Large intestine (tissue), 12 donors: ENCODE measurements at places on chromosomes 5 and 9.

- DNase-seq: no peak
These were observed 24.4 kb downstream of the RNF145 start for GRCh38 chr5:159184858-159185381.

GRCh38 chr9:82271106-82271561 is 282.6 kb downstream of the SPATA31D1 start:
- DNase-seq: no peak

- no peak for DNase-seq
These were observed 3.8 kb upstream of the ORM1 start for GRCh38 chr9:114319147-114319546.

GRCh38 chr5:100188339-100188738 is 346.8 kb upstream of the FAM174A start:
- DNase-seq: no peak

DNA sequence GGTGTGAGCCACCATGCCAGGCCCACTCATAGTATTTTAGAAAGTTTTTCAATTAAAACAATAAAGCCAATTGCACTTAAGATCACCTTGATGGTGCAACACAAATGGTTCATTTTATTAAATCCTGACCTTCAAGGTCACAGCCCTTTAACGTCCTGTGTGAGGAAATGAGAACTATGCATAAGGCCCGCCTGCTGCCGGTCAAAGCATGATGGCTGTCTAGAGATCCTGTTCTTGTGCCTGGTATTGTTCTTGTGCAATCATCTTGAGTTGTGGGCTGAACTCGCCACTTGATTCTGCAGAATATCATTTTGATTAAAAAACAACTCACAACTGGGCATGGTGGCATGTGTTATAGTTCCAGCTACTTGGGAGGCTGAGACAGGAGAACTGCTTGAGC is 43.6 kb upstream of the FBXW11 start:
- DNase-seq: no peak

GRCh38 chr5:92460505-92460904 is 1077.4 kb upstream of the ARRDC3 start:
- DNase-seq: no peak

- DNase-seq: no peak
These were observed 135.4 kb upstream of the CKMT2 start for GRCh38 chr5:81097713-81098112.

GRCh38 chr5:105168806-105169205 is 1606.2 kb upstream of the NUDT12 start:
- DNase-seq: no peak

DNA sequence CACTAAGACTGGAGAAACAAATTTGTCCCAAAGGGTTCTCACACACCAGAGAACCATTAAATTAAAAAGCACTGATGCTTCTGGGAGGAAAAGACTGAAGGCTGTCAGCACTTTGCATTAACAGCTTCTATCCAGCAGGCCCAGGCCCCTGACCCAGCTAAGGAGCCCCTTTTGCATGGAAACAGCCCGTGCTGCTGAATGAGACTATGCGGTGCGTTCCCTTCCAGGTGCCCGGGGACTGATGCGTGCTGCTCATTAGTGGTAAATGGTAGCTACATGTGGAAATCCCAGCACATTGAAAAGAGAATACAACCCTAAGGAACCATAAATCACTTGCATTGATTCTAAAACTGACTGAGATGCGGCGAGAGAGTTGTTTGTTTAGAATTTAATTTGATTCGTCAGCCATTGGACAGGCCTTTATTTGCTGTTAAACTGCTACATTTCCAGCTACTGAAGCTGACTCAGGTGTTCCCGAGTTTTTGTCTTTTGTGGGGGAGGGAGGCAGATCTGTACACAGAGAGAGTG is 351.0 kb upstream of the SLC24A2 start:
- DNase-seq: no peak

- DNase-seq: no peak
These were observed 29.4 kb downstream of the HRH2 start for GRCh38 chr5:175687231-175687701.

GRCh38 chr5:6831678-6832671 is 118.7 kb downstream of the TENT4A start:
- DNase-seq: no peak

DNA sequence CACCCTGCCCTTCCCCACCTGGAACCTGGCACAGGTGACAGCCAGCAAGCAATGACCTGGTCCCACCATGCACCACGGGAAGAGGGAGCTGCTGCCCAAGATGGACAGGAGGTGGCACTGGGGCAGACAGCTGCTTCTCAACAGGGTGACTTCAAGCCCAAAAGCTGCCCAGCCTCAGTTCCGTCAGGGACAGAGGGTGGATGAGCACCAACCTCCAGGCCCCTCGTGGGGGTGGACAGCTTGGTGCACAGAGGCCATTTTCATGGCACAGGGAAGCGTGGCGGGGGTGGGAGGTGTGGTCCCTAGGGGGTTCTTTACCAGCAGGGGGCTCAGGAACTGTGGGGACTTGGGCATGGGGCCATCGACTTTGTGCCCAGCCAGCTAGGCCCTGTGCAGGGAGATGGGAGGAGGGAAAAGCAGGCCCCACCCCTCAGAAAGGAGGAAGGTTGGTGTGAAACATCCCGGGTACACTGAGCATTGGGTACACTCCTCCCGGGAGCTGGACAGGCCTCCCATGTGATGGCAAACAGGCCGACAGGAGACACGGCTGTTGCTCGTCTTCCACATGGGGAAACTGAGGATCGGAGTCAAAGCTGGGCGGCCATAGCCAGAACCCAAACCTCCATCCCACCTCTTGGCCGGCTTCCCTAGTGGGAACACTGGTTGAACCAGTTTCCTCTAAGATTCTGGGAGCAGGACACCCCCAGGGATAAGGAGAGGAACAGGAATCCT is 1.9 kb downstream of the CEL start:
- DNase-seq: no peak

- no peak for DNase-seq
These were observed 152.0 kb downstream of the PRR16 start for GRCh38 chr5:120615967-120616645.

- no peak for DNase-seq
These were observed 12.1 kb upstream of the POC5 start for GRCh38 chr5:75729321-75729720.

- DNase-seq: peak; percentile 37
These were observed 739 bp downstream of the CARD9 start for GRCh38 chr9:136372561-136373299.

GRCh38 chr5:123037104-123037418 is 536 bp upstream of the PPIC start:
- no peak for DNase-seq

DNA sequence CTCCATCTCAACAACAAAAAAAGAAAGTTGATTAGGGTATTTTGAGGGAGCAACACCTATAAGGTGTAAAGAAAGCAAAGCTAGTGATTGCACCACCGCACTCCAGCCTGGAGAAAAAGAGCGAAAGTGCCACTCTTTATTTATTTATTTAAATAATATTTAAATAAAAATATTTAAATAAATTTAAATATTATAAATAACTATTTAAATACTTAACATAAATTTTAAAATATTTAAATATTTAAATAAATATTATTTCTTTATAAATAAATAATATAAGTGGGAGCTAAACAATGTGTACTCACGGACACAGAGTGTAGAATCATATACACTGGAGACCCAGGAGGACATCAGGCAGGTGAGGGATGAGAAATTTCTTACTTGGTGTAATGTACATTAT is 64.4 kb upstream of the TRIO start:
- DNase-seq: no peak

- DNase-seq: no peak
These were observed 176.4 kb upstream of the PLCXD3 start for GRCh38 chr5:41686767-41687166.

- DNase-seq: no peak
These were observed 296.9 kb downstream of the TLE4 start for GRCh38 chr9:79868567-79869189.

DNA sequence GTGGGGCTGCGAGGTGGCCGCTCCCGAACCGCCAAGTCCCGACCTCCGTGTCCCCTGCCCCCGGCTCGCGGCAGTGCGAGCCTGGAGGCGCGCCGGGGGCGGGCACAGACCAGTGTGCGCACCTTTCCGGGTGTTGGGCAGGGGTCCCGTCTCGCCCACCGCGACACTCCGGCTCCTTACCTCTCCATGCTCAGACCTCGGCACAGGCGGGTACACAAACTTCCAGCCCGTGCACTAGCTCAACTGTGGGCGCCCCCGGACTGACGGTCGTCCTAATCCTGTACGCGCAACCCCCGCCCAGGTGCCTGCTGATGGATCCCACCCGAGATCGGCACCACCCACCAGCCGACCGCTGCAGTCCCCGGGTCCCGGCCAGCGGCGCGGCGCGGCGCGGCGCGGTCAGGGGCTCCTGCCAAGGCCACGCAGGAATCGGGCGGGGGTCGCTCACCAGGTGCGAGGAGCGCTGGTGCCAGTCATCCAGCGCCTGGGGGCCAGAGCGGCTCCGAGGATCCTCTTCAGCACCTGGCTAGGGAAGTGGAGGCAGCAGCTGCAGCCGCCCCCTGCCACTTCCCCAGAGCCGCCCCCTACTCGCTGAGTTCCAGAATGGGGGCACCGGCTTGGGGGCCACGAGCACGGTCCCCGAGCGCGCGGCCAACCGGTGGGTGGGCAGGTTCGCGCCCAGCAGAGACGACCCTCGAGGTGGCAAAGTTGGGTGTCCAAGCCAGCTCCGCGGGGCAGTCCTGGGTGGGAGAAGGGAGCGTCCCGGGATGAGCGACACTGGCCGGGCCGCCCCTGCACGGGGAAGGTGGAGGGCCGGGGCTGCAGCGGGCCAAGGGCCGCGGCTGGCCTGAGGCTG is 511 bp downstream of the SEMA5A start:
- DNase-seq: peak; percentile 54

DNA sequence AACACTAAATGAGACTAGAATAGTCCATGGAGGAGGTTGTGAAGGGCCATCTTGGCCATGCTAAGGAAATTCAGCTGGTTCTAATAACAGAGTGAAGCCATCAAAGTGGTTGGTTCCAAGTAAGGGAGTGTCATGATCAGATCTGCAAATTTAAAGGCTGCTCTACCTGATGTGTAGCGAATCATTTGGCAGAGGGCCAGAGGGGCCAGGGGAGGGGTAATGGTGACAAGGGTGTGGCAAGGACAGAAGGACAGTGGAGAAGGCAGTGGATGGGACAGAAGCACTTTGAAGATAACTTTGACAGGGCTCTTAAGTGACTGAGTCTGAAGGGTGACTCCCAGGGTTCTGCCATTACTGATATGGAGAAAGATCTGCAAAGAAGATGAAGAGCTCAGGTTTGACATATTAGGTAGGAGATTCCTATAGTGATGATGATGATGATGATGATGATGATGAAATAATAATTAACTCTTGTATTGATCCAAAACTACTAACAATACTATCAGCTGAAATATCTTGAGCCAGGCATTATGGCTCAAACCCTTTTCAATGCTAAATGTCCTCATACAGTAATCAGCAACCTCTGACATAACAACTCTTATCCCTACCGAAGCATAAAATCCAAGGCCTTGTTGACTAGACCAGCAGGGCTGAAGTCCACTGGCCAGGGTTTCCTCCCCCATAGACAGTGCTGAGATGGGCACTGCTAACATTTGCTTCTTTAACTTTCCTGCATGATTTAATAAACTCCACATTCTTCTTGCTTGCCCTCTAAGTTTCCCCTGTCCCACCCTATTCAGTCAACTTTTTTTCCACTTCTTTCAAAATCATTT is 20.0 kb downstream of the KIAA1191 start:
- DNase-seq: peak; percentile 58

DNA sequence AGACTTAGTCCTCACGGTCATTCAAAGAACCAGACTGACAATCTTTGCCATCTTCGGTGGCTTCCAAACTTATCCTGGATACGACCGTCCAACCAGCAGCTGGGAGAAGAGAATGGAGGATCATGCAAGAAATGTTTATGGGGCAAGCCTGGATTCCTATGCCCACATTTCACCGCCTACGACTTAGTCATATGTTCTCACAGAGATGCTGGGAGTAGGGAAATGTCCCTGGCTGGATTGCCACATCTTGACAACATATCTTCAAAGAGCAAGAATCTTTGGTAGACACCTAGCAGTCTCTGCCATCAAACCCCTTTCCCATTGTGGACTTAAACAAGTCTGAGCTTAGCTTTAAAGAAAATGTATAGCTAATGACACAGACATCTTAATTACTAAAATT is 5.0 kb downstream of the MED7 start:
- DNase-seq: no peak

DNA sequence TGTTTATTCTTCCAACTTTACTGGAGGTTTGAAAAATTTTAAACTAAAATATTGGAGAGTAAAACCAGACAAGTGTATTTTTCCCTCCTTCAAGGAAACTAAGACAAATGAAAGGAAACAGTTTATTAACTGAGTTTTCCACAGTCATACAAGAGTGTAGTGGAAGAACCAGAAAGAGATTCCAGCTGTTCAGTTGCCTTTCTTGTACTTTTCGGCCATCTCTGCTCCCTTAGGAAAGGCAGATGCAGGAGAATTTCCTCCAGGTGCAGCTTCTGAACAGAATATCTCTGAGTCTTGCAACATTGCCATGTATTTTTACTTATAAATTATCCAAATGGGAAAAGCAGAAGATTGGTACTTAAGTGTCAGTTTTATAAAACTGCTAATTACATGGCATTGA is 217.1 kb downstream of the MAST4 start:
- DNase-seq: no peak

GRCh38 chr9:100351508-100351907 is 1.2 kb downstream of the TEX10 start:
- no peak for DNase-seq

GRCh38 chr5:149422366-149423048 is 43.4 kb upstream of the IL17B start:
- DNase-seq: peak; percentile 81

DNA sequence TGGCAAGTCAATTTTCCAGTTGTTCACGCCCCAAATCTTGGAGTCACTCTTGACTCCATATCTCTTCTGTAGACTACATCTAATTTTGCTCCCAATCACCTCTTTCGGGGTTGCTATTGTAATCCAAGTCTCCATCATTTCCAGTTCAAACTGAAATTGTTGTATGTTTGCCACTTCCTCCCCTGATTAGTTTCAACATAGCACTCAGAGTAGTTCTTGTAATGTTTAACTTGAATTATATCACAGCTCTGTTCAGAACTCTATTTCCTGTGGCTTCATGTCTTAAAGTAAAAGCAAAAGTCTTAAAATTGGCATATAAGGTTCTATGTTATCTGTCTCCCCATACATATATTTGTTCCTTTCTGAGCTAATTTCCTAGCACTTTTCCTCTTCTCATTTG is 348.5 kb upstream of the RIOK2 start:
- DNase-seq: no peak

DNA sequence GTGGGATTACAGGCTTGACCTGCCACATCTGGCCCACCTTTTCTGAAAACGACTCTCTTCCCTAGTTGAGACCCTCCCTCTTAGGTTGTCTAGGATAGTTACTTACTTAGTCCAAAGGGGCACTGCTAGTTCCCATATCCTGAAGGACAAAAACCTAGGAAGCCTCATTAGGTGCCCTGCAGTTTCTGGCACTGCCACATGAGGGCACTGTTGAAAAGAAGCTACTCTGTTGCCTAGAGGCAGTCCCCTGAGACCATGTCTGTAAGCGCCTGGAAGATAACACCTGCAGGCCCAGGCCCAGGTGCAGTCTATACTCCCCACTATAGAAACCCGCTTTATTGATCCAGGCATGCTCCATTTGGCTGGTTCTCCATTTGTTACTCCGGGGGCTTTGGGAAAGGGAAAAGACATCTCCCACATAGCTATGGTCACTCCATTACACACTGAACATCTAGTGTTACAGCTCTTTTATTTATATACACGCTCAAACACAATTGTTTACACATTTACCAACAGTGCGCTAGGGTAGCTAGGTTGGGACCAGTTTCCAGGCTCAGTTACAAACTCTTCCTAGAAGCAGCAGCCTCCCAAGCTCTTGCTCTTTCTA is 73.4 kb upstream of the PPARGC1B start:
- no peak for DNase-seq

- no peak for DNase-seq
These were observed 5.1 kb upstream of the WDR5 start for GRCh38 chr9:134130503-134131375.
